ENCODE measurements at places on chromosomes 7 and 10.

GRCh38 chr7:116195451-116195850, 14.9 kb upstream of the TES start:
- DNase-seq: no peak

- DNase-seq: no peak
Measured at GRCh38 chr7:40964610-40965009, 738.3 kb downstream of the INHBA start.

GRCh38 chr7:118793582-118793981, 569.1 kb downstream of the ANKRD7 start:
- no peak for DNase-seq

DNA sequence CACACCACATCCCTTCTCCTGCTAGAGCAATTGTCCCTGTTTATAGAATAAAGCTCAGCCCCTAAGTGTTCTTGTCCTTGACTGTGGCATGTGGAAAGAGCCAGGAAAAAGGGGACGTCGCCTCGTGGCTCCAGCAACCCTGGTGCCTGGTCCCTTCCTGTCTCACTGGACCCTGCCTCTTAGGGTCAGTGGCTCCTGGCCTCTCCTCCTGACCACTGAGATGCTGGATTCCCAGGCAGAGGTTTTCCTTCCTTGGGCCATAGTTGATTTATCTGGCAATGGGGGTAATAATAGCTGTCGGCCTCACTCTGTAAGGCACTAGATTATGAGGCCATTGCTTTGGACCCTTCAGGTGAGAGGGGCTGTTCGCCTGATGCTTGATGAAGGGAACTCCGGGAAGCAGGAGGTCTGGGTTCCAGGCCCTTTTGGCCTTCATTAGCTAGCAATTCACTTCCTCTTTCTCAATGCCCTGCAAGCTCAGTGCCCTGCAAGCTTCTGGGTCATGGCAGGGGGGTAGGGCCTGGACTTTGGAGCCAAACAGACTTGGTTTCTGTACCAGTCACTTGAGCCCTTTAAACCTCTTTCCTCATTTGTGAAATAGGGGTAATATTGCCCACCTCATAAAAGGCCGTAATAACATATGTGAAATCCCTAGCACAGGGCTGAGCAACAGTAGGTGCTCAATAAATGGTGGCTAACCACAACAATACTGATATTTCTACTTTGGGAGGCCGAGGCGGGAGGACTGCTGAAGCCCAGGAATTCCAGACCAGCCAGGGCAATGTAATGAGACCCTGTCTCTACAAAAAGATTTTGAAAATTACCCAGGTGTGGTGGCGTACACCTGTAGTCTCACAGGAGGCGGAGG, 1.1 kb downstream of the ASL start:
- DNase-seq: no peak

DNA sequence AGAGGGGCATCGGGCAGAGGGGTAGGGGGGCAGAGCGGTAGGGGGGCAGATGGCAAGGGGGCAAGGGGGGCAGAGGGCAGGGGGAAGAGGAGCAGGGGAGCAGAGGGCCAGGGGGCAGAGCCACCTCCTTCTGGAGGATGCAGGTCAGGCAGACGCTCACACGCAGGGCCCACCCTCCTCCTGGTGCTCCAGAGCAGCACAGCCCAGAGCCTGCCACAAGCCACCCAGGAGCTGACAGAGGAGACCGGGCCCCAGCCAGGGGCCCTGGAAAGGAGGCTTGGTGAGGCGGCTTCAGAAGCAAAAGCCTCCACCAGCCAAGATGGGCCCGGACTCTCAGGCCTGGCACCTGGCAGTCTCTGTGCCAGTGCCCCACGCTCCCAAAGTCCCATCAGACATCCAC, 13.1 kb downstream of the MAD1L1 start:
- DNase-seq: no peak

- DNase-seq: no peak
Measured at GRCh38 chr10:31304291-31304970, 14.6 kb upstream of the ZEB1 start.

Measured in activated CD4-positive, alpha-beta T cell treated with anti-CD3 and anti-CD28 coated beads, Interleukin-2, amount 50 U/mL, for 4 hours (primary cell).